ENCODE measurements at places on chromosomes 4 and X.
A peak's percentile ranks its signal among the peaks of the same experiment; 100 is the strongest.

DNA sequence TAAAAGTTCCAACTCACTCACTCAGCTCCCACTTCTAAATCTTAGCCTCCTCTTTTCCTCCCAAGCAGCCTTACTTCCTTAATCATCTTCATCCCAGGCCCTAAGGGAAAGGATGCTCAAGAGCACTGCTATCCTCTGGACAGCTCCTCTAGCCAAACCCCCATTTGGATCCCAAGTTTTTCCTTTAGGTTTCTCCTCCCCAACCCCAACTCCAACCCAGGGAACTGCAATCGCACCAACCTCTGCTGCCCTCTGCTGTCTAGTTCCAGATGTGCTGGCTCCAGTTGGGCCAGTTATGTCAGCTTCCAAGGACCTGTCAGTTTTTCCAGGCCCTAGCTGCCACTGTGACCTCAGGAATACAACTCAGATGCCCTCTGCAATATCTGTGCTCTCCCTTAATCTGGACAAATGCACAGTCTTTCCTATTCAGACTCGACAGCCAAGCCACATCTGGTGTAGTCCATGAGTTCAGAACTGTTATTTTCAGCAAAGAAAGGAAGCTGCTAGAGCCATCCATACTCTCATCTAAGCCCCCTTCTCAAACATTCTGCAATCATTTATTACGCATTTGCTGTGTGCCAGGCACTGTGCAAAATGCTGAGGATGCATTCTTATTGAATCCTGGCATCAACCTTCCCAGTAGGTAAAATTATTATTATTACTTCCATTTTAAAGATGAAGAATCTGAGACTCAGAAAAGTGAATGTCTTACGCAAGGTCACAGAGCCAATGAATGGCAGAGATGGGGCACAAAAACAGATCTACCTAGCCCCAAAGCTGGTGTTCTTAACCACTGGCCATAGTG, 12.3 kb upstream of the XPNPEP2 start:
- DNase-seq = peak; percentile 32

- DNase-seq = no peak
These were observed 195.7 kb upstream of the IL1RAPL1 start for GRCh38 chrX:28391528-28391927.

DNA sequence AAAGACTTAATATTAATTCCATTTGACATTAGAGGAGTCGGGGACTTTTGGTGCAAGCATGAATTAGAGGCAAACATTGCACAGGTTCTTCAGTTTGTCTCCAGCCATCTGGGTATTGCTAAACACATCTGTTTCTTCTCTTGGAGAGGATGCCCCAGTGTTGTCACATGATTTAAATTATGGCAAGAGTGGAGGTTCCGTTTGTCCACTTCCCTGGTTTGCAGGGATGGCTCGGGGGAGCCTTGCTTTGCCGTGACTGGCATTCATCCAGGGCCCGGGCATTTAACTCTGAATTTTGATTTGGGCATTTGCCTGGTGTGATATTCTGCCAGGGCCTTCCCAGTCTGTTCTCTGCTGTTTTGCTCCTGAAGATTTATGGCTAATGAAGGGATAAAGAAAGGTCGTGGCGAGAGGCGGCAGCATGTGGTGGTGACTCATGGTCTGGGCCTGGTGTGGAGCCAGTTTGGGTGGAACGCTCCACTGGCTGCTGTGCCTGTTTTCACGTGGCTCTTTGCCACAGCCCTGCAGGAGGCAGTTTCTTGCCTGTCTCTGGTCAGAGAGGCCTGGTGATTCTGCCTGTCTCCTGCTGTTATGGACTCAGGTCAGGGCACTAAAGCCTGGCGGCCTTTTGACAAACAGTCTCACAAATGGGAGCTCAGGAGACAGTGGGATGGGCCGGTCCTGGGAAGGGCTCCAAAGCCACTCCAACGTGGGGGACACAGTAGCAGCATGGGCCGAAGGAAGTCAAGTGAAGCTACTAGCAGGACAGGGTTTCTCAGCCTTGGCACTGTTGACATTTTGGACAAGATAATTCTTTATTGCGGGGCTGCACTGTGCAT, 99.4 kb upstream of the PGRMC2 start:
- DNase-seq = peak; percentile 90

GRCh38 chr4:3469386-3470243, 6.5 kb downstream of the DOK7 start:
- no peak for DNase-seq

DNA sequence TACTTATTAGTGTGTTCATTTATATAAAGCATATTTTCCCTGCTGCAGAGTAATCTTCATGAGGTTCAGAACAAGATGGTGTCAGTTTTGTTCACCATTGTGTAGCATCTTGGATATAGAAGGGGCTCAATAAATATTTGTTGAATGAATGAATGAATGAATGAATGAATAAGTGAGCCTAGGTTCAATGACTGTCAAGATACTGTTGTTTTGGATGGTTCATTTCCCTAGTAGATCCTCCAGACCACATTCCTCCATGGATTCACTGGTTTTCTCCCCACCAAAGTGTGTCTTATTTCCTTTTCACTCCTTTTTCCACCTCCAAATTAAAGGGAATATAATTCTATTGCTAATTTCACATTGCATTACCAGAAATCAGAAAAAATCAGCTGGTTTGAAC, 2.1 kb upstream of the OCIAD2 start:
- DNase-seq = no peak

GRCh38 chr4:168803732-168804131, 206.3 kb downstream of the CBR4 start:
- peak; percentile 45 for DNase-seq
